HEK293T (cell line): ENCODE measurements at places on chromosomes 1 and 21.

GRCh38 chr1:2242814-2243725 lies 15.0 kb downstream of the SKI start:
- no peak for DNase-seq

DNA sequence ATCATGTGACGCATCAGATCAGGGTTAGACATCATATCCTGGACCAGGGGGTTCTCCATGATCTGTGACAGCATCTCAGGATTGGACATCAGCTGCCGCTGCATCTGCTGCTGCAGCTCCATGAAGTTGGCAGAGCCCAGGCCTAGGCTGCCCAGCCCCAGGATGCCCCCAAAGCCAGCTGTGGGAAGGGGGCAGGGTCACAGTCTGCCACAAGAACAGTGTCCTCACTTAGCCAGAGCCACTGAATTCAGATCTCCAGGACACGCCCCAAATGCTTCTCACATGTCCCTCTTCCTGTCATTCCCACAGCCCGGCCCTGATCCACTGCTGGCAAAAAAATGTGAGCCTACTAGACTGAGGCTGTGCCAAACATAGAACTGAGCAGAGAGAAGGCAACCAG lies 3.2 kb downstream of the UBQLN4 start:
- no peak for DNase-seq

- no peak for DNase-seq
Observed at GRCh38 chr1:164709126-164709525, 150.1 kb downstream of the PBX1 start.

DNA sequence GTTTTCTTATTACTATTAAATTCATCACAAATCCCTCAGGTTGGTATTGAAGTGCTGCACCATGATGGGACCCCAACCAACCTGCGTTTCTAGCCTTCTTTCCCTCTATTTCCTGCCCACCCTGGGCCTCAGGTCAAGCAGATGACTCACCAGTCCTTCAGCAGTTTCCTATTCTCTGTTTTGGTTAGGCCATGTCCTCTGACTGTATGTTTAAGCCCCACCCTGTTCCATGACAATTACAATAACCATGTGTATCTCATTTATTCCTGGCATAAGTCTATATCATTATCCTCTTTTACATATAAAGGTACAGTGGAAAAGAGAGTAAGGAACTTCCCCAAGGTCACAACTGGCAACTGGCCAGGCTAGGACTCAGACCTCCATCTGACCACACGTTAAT lies 5.3 kb upstream of the FAM78B start:
- no peak for DNase-seq
